ENCODE measurements at places on chromosomes 1 and 21.

DNA sequence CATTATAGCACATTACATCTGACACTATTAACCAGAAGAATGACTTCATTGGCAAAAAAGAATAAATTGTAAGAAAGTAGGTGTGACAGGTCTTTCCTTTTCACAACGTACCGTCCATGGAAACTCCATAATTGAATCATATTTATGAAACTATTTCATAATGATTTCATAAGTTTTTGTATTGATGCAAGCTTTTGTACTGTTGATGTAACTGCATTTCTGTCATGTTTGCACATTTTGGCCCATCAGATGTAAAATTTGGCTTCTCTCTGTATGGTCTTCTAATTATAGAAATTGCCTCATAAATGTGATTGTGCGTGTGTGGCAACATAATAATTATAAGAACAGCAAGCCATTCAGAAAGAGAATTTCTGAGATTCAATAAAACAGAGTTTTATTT, 180.7 kb upstream of the ZNHIT6 start:
- DNase-seq, result no peak

GRCh38 chr21:37266515-37267221, 466 bp downstream of the VPS26C start:
- DNase-seq, result peak; percentile 31

DNA sequence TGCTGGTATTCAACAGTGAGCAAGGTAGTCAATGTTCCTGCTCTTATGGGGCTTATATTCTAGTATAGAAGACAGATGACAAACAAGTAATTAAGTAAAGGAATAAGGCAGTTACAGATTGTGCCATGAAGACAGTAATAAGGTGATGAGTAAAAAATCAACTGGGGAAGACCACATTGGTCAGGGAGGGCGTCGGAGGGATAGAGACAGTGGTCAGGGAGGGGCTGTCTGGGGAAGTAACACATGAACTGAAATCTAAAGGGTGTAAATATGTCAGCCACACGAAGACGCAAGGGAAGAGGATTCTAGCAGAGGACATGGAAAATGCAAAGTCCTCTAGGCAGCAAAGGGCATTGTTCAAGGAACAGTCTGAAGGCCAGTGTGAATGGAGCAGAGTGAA, 10.1 kb downstream of the IL12RB2 start:
- DNase-seq, result no peak

DNA sequence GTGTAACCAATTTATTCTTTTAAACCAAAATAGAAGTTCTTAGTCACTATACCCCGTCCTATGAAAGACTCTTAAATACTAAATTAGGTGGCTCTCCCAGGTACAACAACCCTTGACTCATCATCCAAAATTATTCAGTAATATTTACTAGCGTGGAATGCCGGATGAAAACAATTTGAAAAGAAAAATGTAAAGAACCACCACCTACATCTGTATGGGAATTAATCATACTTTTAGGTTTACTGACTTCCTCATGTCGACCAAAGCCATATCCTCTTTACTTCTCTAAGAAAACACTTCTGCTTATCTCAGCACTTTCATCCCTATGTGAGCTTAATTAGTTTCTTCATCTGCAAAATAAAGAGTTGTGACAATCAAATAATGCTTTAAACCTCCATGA, 139.6 kb downstream of the AKT3 start:
- DNase-seq, result no peak

DNA sequence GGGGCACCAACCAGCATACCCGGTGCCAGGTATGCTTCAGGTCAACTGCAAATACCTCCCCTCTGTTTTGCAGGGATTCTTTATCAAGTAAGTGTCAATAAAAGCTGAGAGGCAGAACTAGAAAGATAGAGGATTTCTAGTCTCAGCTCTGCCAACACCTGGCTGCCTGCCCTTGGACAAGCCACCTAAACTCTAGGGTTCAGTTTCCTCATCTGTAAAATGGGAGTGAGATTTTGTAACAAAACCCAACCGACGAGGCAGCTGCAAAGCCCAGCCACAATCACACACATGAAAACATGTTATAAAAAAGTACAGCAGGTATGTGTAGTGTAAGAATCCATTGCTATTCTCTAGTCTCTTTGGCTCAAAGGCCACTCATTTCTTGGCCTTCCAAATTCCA, 8.2 kb downstream of the SSBP3 start:
- no peak for DNase-seq

DNA sequence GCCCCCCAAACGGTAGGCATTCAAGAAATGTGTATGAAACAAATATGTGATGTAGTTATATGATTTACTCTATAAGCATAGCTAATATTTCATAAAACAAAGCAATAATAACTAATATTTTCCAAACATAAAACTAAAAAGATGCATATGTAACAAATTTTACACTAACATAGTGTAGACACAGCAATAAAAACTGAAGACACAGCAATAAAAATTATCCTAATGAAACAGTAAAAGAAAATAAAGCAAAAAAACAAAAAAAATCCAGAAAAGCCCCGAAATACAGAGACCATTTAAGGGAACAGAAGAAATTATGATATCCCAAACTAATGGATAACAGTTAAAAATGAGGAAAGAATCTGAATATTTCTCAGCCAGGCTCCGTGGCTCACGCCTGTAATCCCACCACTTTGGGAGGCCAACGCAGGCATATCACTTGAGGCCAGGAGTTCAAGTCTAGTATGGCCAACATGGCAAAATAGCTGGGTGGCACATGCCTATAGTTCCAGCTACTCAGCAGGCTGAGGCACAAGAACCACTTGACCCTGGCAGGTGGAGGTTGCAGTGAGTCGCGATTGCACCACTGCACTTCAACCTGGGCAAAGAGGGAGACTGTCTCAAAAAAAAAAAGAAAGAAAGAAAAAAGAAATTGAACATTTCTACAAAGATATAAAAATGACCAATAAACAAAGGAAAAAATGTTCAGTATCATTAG, 38.2 kb upstream of the PSMG1 start:
- no peak for DNase-seq

GRCh38 chr1:158830074-158830677, 975 bp upstream of the MNDA start:
- DNase-seq, result no peak

DNA sequence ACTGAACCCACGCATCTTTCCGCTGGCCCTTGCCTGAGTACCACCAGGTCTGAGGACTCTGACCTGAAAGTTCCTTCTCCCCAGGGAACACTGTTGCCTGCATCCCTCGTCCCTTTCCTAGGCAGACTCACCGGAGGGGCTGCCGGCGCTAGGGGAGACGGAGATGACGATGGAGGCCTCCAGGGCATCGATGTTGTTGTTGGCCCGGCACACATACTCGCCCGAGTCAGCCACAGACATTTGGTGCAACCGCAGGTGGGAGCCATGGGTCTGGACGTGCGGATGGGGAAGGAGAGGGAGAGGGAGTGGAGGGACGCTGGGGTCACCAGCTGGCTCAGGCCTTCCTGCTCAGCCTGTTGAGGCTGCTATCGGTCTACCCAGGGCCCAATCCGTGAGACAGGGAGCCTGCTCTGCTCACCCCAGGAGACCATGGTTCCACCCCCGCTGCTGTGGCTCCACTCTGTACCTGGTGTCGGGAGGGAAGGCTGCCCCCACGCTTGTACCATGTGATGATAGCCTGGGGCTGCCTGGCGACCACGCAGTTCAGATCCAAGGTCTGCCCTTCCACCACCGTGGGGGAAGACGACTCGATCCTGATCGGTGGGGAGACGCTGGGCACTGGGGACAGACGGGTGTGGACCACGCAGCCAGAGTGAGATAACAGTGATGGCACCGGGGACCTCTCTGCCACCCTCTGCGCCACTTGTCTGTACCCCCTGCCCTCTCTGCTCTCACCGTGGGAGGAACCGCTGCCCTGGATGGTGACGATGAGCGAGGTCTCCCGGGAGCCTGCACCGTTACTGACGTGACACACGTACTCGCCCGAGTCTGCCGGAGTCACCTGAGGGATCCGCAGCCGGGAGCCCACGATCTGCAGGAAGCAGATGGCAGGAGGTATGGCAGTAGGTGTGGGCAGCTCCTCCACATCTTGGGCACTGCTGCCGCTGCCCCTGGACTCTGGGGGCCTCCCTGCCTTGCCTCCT, 35.4 kb downstream of the LDLRAD2 start:
- DNase-seq, result no peak

- DNase-seq, result peak; percentile 10
Measured at GRCh38 chr1:87333692-87334347, 5.1 kb downstream of the LMO4 start.

DNA sequence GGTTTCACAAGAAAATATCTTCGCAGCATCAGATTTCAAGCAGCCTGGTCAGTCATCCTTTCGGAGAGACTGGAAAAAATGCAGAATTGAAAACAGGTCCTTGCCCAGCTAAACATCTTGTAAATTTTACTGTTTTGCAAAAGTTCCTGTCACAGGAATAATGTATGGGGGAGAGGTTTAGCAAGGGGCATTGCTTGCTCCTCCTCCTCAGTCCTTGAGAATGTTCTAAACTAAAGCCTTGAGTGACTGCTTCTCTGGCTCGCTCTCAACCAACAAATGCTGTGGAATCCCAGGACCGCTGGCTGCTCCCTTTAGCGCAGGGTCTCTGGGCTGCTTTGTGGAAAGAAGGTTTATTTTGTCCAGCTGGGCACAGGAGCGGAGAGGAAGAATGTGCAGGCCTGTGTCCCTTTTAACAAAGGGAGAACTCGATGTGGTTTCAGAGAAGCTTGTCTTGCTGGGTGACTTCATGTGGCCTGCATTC, 33.6 kb upstream of the FHAD1 start:
- peak; percentile 89 for DNase-seq

GRCh38 chr1:72936151-72936740, 653.9 kb upstream of the NEGR1 start:
- DNase-seq, result no peak

DNA sequence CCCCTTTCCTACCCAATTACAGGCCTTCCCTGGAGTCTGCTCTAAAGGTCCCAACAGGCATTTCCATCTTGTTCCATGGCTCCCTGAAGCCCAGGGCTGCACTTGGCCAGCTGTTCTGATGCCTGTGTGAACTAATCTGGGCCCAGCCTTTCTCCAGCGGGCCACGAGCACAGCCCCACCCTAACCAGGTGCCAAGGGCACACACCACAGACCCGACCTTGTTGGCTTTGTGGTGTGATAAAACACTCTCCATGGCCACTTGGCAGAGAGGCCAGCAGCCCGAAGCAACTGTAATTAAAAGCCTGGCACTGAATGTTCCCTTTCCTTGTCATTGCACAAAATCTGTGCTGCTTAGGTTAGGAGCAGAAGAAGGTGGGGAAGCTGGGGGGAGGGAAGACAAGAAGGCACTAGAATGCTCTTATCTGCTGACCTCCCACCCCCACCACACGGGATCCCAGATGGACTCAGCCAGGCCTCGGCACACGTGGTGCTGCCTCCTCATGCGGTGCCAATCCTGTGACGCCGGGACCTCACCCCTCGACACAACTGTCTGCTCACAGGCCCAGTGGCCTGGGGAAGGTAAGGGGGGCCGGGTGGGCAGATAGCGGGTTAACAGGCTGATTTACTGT, 9.9 kb downstream of the HCRTR1 start:
- peak; percentile 48 for DNase-seq

- DNase-seq, result no peak
Measured at GRCh38 chr1:239263801-239264200, 122.6 kb upstream of the CHRM3 start.

DNA sequence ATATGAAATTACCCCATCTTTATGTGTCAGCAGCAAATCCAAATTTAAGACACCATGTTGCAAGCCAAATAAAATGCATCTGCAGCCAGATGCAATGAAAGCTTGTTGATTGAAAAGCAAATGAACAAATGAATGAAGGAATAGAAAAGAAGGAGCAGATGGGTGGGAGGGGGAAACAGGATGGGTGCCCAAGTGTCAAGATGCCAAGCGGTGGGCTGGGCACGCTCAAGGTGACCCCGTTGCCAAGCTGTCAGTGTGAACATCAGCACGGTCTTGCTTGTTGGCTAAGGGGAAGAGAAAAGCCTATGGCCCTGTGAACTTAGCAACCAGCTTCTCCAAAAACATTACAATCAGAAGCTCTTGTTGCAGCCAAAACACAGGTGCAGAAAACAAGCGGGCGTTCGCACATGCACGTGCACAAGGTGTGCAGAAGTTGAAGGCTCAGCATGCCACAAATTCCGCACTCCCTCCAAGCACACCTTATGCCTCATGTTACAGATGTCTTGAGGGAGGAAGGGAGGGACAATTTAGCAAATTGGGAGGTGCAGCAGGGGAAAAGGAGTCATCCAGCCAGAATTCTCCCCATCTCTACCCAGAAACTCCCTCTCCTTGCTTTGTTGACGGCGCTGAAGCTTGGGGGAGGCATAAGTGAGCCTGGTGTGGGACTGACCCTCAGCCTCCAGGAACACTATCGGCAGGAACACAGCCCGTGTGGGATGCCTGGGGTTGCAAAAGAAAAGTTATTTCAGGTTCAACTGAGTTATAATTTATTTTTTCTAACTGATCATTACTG, 62.4 kb downstream of the HIVEP3 start:
- no peak for DNase-seq

GRCh38 chr1:30920827-30921226, 12.3 kb upstream of the SDC3 start:
- DNase-seq, result no peak

DNA sequence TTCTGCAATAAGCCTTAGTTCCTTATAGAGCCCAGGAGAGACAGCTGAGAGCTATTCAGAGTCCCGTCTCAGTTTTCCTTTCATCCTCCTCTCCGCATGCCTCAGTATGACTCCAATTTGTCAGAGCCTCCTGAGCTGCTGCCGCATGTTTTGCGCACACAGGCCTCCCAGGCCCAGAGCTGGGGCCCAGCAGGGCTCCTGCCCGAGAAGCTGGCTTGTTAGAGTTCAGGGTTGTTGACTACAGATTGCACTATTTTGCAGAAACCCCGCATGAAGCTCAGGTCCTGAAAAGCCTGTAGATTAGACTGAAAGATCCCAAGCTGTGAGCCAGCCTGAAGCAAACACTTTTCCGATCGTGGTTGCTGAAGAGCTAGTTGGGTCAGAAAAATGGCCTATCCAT, 51.5 kb downstream of the IGSF5 start:
- DNase-seq, result no peak

GRCh38 chr1:78831731-78832360, 174.7 kb downstream of the ADGRL4 start:
- peak; percentile 60 for DNase-seq

DNA sequence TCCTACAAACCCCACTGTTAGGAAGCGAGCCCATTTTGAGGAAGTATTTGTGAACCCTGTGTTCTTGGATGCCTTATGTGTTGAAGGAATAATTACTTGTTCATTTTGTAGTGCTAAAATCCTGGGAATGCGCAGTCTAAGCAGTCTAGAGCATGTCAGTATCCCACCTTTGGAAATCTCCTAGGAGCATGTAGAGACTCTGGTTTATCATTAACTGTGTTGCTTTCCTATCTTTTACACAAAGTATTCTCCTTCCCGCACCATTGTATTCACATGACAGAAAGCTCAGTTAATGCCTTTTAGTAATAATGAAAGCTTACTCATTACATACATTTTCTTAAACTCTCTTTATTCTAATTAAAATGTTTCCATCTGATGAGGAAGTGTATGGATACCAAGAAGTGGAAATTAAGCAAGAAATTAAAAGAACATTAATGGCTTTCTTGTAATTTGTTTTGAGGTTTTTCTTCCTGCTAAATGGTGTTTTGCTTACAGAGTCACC, 99.4 kb downstream of the CAMTA1 start:
- no peak for DNase-seq

GRCh38 chr1:85864727-85865126, 156.5 kb upstream of the ZNHIT6 start:
- no peak for DNase-seq
